ENCODE measurements at places on chromosomes 7 and 10.

- DNase-seq, result no peak
Observed at GRCh38 chr7:94336009-94336408, 58.7 kb upstream of the COL1A2 start.

GRCh38 chr7:128361411-128362379 is at the start of gene PRRT4:
Gene PRRT4, minus strand, starts transcription at chr7:128361690.
- no peak for DNase-seq

DNA sequence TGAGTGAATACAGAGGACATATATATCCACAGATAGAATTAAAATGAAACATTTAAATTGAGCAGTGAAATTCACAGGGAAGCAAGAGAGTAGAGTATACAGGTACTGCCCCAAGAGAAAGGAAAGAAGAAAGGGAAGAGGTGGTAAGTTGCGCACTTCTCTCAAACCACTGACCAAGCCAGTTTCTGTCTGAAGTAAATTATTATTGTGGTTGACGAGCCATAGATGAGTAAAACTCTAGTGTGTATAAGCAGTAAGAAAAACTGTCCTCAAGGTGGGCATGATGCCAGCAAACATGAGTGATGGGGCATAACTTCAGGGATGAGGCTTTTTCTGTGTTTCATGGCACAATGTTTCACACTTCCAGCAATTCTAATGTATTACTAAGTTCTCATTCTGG is 4.4 kb upstream of the BET1 start:
- no peak for DNase-seq

GRCh38 chr10:65033957-65034356 is 1512.8 kb downstream of the REEP3 start:
- DNase-seq, result no peak

DNA sequence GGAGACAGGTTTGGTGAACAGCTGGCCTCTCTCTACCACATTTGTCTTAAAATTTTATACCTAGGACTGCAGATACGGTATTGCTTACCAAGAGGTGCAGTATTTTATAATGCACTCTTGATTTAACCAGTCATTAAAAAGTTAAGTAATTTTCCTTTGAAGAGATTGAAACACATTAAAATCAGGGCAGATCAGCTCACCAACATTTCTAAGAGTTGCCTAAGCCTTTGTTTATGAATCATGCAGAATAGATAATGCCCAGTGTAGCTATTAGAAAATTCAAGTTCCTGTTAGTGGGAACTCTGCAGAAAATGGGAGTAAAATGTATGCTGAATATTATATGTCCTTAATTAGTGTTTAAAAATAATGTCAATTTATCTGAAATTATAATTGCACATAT is 140.2 kb upstream of the PRPS1L1 start:
- no peak for DNase-seq

All from activated T-helper 1 cell treated with anti-CD3 and anti-CD28 coated beads, Interleukin-2, amount 50 U/mL, for 16 hours (primary cell).